ENCODE measurements at places on chromosomes 3 and 15. TPM values are rescaled to one million over a fixed set of nuclear protein-coding genes. Genes with fewer than 3 reads are reported as not detected.

The CLDN16 gene
- not detected for total RNA-seq

The XIRP1 gene
- 0.32 TPM for total RNA-seq

The NDN gene
- total RNA-seq = 0.10 TPM

The PPP2R3A gene
- total RNA-seq = 1.1 TPM

The THRB gene
- 1.4 TPM for total RNA-seq

The ALG1L2 gene
- total RNA-seq = not detected

The SLC28A1 gene
- total RNA-seq = not detected

The PAK6 gene
- total RNA-seq = 0.65 TPM

The MINAR1 gene
- total RNA-seq = 0.53 TPM

The CLSTN2 gene
- 0.03 TPM for total RNA-seq

The SNRK gene
- total RNA-seq = 3.6 TPM

The MNS1 gene
- 3.0 TPM for total RNA-seq

The TRAIP gene
- 11.2 TPM for total RNA-seq

The RARB gene
- total RNA-seq = 7.6 TPM

The TMC3 gene
- total RNA-seq = not detected

The HMG20A gene
- 26.6 TPM for total RNA-seq

The COX17 gene
- total RNA-seq = 134 TPM

All from A549 treated with GW870086 at 1 μM for 4 hours (cell line).